ENCODE measurements at places on chromosomes 3 and 15.

DNA sequence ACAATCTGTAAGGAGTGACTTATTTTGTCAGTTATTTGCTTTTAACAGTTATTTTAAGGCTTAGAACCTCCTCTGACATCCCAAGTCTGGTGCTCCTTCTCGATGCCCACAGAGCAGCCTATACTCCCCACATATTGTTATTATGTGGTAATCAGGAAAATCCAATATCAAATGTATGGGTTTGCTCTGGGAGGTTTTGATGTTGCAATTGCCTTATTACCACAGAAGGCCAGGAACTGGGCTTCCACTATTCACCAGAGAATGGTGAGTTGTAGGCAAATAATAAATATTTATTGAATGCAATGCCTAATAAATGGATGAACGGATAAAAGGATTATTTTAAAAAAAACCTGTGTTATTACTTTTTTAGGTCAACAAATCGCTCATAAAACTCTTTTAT, 12.2 kb downstream of the NEK10 start:
- DNase-seq: no peak

DNA sequence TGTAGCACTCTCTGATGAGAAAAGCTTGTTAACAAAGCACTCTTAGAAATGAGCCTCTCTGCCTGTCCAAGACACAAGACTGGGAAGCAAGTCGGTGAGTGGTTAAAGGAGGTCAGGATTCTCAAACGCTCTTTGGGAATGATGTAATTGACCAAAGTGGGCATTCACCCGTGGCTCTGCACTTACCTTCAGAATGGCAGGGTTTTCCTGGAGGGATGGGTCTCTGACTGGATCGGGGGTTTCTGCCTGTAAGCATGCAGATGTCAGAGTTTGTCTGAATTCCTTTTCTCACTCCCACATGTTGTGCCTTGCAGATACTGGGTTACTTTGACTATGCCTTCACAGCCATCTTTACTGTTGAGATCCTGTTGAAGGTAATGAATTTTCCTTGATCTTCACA, 106.3 kb downstream of the CHDH start:
- DNase-seq: no peak

DNA sequence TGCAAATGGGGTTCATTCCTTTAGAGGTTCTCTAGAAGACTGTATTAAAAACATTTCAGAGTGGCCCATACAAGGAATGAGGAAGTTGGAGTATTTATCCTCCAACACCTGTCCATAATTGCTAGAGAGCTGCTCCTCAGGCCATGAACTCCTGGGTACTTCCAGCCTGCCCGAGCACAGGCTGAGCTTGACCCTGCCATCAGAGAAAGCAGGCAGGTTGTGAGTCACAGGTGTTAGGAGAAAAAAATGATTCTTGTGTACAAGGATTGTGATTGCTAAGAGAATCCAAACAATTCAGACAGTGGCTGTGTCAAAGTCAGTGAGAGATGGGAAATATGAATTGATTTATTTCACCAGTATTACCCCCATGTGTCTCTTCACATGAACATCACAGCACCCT, 156.8 kb upstream of the GADL1 start:
- no peak for DNase-seq

DNA sequence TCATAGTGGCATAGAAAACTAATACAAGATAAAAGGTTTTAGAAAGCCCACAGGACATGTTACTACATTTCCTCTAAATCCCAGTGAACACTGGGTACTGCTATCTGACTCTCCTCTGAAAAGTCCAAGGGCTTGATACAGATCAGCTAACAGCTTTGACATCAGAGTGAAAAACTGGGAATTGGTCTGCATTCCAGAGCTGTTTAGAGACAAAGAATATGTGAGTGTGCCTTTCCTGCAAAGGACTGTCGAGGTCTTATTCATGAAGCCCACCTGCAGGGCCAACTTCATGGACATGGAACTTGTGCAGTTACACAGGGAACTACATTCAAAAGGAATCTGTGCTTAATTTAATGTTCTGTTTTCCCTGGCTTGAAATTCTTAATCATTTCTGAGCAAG, 5.2 kb upstream of the TMCO5A start:
- DNase-seq: no peak

- no peak for DNase-seq
These were observed 112.5 kb downstream of the TIGIT start for GRCh38 chr3:114406286-114406685.
